ENCODE measurements at places on chromosomes 7 and 10.

- DNase-seq = no peak
Measured at GRCh38 chr7:41582116-41582515, 120.8 kb downstream of the INHBA start.

DNA sequence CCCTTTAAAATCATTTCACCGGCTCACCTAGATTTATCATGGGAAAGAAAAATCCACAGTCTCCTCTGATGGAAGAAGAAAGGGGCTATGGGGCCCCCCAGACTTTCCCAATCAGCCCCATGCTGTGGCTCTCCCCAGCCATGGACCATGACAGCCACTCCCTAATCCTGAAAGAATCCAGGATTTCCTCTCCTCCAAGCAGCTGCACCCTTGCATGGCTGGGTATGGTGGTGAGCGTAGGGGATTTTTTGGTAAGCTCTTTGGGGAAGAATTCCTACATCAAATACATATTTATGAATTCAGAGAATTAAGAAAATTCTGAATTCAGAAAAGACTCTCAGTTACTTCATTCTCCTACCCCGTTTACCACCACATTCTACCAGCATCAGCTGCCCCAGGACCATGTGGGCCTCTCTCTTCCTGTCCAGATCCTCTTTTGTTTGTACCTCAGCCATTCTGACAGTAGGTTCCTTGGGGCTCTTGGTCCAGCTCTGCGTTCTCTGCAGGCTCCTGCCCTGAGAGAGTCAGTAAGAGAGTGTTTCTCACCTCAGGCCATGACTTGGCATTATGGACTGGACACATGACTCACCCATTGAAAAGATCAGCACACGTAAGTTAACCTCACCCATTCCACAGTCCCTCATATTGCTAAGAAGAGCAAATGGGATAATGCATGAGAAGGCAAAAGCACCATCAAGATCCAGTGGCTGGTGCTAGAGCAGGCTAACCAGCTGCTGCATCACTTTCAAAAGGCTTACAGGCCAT, 337.8 kb downstream of the ELMO1 start:
- DNase-seq = no peak

GRCh38 chr10:59805014-59805413, 51.8 kb upstream of the MRLN start:
- no peak for DNase-seq

GRCh38 chr10:98320486-98321185, 52.6 kb upstream of the LOXL4 start:
- DNase-seq = no peak

DNA sequence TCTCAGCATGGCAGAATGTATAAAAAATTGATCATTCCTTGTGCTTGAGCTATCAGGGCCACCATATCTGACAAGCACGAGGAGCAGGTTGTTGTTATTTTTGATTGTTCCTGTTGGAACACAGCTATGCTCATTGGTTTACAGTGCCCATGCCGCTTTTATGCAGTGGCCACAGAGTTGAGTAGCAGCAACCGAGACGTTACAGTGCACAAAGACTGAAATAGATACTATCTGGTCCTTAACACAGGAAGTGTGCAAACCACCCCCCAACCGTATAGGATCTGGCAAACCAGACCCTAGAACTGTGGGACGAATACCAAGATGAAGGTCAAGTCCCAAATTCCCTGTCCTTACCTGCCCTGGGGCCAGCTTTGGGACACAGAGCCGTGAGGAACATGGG, 216.6 kb downstream of the KLF6 start:
- no peak for DNase-seq

GRCh38 chr10:127905848-127906261, 1.0 kb upstream of the PTPRE start:
- DNase-seq = no peak

- no peak for DNase-seq
Measured at GRCh38 chr10:14481752-14482151, 151.0 kb upstream of the FRMD4A start.

DNA sequence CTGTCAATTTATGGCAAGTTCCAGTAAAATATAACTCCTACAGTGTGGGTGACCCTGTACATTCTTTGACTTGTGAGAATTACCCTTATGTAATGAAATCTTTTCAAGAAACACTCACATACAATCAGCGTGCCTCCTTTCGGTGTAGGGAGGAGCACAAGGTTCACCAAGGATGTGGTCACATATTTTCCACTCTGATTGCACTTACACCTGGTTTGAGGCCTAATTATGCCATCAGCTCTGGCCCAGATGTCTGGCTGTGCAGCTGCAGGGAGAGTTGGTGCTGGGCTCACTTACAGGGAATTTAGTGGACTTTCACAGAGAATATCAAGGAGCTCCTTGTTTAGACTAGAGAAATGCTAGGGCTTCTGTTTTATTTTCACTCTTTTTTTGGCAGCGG, 146.0 kb upstream of the STEAP4 start:
- no peak for DNase-seq

DNA sequence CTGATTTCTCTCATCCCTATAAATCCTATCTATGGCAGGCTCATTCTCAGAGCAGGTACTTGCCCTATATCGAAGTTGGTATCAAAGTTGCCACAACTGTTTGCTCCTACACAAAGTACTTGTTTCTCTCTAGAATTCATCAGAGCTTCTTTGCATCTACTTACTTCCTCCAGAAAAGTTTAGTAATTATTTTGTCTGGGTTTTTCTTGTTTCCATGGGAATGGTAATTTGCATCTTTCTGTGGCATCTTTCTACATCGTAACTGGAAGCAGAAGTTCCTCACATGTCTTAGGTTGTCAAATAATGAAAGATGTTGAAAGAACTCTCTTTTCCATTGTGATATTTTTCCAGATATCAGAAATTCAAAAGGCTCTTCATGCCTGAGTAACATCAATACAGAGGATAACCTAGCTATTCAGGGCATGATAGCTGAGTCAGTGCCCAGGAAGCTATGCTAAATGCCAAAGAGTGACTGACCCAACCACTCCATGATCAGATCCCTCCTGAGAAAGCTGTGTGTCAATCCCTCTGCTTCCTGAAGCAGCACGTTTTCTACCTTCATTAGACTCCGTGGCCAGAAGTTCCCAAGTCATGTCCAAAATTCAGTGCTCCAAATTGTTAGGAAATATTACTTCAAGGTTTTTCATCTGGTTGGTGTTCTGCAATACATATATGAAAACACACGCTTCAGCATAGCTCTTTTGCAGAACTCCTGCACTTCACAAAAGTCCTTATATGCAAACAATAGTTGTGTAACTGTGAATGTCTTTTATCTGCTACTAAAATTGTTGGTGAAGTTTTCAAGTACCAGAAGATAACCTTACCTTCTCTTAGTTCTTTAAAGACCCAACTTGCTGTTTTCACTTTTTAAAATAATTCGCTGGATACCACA, 216.5 kb downstream of the VTI1A start:
- no peak for DNase-seq

- no peak for DNase-seq
Measured at GRCh38 chr10:110137142-110137545, 70.3 kb upstream of the MXI1 start.

DNA sequence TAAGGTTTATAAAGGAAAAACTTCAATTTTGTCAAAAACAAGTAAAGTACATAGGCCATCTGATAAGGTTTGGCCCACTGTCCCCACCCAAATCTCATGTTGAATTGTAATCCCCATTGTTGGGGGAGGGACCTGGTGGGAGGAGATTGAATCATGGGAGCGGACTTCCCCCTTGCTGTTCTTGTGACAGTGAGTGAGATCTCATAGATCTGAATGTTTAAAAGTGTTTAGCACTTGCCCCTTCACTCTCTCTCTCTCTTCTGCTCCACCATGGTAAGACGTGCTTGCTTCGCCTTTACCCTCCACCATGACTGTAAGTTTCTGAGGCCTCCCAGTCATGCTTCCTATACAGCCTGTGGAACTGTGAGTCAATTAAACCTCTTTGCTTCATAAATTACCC, 18.2 kb downstream of the MRPL32 start:
- no peak for DNase-seq

- DNase-seq = no peak
Measured at GRCh38 chr7:4123346-4123745, 558.7 kb upstream of the FOXK1 start.

DNA sequence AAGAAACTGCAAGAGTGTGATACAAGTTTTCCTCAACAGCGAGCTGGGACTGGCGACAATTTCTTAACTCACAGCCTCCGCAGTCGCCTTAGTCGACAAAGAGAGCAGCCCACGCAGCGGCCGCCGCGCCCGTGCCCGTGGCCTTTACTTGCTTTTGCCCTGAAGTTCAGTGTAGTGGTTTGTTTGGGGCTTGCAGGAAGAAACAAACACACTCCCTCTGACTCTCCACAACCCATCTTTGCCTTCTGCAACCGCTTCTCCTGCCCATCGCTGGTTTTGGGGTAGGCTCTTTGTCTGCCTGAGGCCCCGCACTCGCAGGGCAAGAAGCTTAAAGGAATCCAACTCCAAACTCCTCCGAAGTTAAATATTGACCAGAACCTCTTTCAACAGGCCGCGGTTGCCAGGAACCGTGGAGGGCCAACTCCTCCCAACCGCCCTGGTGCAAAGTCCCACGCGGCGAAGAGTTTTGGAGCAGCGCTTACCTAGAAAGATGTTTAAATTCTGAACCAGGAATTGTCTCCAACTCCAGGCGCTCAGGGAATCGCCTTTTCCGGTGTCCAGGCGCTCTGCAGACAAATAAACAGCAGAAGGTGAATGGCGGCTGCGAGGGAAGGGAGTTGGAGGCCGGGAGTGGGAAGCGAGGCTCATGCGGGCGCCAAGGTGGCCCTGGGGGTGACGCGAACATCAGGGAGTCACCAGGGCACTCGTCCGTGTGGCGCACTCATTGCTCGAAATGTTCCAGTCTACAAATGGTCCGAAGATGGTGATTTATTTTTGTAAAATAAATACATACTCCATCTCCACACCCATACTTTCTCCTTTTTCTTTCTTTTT, 8.3 kb downstream of the HOXA4 start:
- peak; percentile 40 for DNase-seq

DNA sequence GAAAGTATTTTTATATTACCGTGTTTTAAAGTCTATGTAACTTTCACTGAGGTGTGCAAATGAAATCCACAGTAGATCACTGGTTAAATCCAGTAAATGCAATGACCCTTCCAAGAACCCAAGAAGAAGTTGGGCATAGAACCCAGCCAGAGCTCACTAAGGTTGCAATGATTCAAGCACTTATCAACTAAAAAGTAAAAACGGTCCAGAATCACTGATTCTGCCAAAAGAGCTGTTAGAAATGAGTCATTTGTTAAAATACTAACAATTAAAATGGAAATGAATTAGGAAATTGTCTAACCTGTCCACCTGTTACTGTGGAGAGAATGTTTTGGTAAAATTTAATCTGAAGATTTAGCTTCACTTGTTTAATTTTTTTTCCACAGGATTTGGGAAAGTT, 74.4 kb downstream of the ANK3 start:
- no peak for DNase-seq

DNA sequence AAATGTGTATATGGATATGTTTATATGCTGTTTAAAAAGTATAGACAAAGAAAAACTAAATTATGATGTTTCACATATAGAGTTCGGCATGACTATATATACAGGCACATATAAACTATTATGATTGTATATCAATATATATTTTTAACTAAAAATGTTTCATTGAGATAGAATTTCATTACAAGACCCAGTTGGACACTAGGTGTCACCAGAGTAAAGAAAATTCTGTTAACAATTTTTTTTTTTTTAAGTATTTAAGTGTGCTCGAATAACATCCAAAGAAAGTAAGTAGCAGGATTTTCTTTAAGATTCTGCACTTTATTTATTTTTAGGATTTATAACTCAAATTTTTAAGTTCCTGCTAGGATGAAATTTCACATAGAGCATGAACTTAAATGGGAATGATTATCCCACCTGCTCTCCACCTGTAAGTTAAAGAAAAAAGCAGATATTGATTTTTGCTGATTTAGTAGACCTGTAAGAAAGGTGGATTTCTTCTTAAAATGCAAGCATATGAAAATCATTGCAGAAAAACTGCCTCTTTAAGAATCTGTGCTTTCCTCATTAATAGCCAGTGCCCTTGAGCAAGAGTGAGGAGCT, 961.5 kb downstream of the PCDH15 start:
- DNase-seq = no peak

GRCh38 chr7:132780822-132781221, 204.6 kb upstream of the PLXNA4 start:
- DNase-seq = no peak

- DNase-seq = no peak
Measured at GRCh38 chr7:155306673-155307470, 9.2 kb downstream of the INSIG1 start.

GRCh38 chr10:74988054-74988775, 123.2 kb upstream of the SAMD8 start:
- DNase-seq = no peak

- no peak for DNase-seq
Measured at GRCh38 chr7:29990931-29991330, 1.3 kb upstream of the SCRN1 start.
